ENCODE measurements at places on chromosomes 3 and 15.

DNA sequence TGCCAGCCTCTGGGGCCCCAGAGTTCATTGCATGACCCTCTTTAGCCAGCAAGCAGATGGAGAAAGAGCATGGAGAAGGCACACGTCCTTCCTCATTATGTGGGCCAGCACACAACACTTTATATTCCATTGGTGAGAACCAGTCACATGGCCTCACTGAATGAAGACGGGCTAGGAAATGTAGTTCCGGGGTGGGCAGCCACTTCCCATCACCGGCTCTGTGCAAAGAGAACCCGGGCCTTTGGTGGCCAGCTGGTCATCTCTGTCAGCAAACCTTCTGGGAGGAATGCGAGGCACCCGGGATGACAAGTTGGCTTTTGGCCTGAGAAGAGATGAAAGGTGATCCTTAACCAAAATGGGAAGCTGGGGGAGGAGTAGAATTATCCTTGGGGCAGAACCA is 90.2 kb upstream of the VGLL4 start:
- no peak for DNase-seq

- no peak for DNase-seq
These were observed 88.3 kb upstream of the PRR23C start for GRCh38 chr3:139132976-139133375.

DNA sequence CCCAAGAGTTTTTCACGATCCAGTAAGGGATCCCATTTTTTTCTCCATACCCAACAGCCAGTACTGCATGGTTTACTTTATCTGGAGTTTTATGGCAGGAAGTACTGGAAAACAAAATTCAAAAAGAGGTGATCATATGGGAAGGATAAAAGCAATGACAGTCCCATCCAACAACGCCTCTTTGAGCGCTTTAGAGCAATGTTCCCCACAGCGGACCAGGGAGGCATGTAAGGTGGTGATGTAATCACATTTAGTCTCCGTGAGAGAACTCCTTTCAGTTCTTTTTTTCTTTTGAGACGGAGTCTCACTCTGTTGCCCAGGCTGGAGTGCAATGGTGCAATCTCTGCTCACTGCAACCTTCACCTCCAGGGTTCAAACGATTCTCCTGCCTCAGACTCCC is 21.8 kb downstream of the CTSH start:
- DNase-seq, result no peak

- DNase-seq, result no peak
These were observed 14.5 kb downstream of the TKT start for GRCh38 chr3:53240989-53241972.

GRCh38 chr3:49906073-49906743 is 2.5 kb upstream of the MST1R start:
- peak; percentile 60 for DNase-seq

- peak; percentile 87 for DNase-seq
These were observed 22.5 kb downstream of the POPDC2 start for GRCh38 chr3:119637679-119638477.

GRCh38 chr15:62112616-62113593 is 46.1 kb downstream of the C2CD4A start:
- peak; percentile 96 for DNase-seq

GRCh38 chr15:79970624-79971434 is at the start of gene BCL2A1:
Gene BCL2A1 (minus strand): TSS chr15:79971196. CDS start chr15:79971119, 77 bp downstream.
- peak; percentile 96 for DNase-seq

DNA sequence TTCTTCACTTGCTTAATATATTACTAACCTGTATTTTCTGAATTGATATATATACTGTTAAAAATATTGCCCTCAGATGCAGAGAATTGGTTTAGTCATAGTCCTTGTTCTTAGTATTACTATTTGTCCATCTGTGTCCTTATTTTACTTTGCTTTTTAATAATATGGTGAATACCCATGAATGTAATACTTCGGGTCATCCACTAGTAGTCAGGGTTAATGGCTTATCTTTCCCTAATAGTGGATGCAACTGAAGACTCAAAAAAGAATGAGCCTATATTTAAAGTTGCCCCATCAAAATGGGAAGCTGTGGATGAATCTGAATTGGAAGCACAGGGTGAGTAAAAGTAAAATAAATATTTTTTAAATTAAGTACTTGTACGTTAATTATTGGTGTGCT is 36.5 kb downstream of the U2SURP start:
- DNase-seq, result no peak

- peak; percentile 59 for DNase-seq
These were observed 731 bp downstream of the ZNF710 start for GRCh38 chr15:90001683-90002427.

DNA sequence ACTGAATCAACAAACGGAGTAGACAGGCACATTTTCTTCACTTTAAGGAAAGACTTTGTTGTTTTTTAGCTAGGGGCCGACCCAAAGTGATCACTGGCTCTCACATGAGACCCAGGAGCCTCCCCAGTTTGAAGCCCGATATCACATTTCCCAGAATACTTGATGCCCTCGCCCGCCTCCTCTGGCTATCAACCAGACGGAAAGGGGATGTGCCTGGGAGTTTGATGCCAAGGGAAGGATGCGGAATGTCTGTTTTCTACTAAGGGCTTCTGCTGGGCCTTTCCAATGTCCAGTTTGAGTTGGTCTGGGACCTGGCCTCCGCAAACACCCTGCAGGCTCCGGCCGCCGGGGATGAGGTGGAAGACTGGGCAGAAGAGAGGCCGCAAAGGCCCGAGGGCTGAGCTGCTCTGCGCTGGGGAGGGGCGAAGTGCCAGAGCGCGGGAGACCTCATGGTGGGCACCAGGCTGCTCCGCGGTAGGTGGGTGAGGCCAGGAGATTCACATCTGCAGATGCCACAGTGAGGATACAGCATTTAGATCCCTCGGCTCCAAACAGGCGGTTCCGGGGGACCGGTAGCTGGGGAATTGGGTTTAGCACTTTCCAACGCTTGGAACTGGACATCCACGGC is 491 bp upstream of the ZNF774 start:
- DNase-seq, result no peak

GRCh38 chr15:40003116-40003916 is 35.7 kb downstream of the SRP14 start:
- DNase-seq, result no peak

GRCh38 chr3:112979244-112979832 is 4.4 kb upstream of the CD200R1 start:
- peak; percentile 5 for DNase-seq

DNA sequence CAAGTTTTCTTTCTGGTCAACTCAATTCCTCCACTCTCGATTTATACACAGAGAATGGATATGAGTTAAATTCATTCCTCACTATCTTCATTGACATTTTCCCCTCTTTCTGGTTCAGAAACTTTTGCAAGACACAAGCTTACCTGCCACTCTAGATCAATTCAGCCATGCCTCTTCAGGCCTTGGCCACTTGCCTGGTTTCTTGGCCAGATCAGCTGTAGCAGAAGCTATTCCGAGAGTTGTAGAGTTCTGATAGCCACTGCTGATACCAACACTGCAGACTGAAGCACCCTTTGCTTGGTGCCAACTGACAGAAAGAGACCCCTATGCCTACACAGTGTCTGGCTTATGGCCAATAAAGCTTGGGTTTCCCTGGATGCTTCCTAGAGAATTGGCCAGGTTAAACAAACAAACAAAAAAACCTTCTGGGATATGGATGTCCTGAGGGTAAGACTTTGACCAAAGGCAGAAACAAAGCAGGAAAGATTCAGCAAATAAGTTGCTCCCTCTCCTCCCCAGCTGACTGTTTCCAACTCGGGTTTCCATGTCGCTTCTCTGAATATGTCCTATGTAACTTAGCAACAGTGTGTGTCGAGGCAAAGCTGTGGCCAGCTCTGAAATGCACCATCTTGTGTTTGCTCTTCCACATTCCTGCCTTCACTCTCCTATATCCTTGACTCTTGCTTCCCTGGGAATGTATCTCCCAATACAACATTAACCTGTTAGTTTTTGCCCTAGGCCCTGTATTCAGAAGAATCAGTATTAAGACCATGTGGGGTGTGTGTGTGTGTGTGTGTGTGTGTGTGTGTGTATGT is 521.6 kb downstream of the EPHA3 start:
- no peak for DNase-seq

- no peak for DNase-seq
These were observed 901 bp upstream of the CHST14 start for GRCh38 chr15:40469776-40470390.

DNA sequence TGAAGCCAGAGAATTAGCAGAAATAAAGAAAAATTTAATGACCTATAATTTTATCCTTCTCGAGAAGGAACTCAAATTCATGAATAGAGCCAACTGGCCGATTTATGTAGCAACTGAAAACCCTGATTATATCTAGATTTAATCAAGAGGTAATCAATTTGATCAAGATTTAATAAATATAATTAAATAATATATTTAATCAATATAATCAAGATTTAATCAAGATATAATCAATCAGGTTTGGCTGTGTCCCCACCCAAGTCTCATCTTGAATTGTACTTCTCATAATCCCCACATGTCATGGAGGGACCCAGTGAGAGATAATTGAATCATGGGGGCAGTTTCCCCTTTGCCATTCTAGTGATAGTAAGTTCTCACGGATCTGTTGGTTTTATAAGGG is 181.2 kb upstream of the CDIN1 start:
- DNase-seq, result no peak

- DNase-seq, result no peak
These were observed 34.6 kb downstream of the CD200R1L start for GRCh38 chr3:112811917-112812660.

DNA sequence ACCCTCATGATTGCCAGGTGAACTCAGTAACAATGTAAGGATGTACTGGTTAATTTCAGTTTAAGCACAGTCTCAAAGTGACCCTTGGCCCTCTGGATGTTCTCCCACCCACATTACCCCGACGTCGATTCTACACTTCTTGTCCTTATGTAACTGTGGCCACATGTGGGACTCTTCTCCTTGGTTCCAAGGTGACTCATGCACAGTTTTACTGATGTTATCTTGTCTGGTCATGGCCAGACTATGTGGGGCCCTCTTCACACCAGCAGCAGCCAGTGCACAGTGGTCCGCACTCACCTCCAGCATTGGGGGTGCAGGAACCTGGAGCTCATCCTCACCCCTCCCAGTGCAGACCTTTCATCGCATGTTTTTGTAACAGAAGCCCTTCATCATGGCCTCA is 519.4 kb downstream of the OCA2 start:
- no peak for DNase-seq

DNA sequence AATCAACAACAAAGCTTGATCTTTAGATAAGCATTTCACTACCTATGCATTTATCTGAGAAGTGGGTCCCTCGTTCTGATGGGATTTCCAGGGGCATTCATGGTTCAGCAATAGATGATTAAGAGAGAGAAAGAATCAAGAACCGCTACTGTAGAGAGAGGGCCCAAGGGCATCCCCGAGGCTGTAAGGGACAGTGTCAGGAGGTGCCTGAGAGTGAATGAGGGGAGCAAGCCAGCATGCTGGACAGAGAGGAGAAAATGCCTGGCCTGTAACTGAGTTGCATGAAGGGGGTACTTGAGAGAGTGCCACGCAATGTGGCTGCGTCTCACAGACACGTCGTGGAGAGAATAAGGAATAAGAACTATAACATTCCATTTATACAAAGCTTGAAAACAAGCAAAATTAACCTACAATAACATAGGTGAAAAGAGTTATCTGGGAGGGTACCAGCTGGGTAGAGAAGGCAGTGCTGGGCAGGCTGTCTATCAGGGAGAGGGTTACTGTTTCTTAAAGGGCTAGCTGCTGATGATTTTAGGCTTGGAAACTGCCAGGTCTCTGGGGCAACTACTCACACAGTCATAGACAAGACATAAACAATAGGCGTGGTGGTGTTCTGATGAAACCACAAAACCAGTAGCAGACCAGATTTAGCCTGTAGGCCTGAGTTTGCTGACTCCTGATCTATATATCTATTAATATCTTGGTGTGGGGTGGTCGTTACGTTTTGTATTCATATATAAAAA is 374.6 kb upstream of the CFAP20DC start:
- peak; percentile 92 for DNase-seq

GRCh38 chr3:124926426-124927101 is 8.0 kb downstream of the MUC13 start:
- no peak for DNase-seq

- DNase-seq, result no peak
These were observed 35.6 kb upstream of the MTHFS start for GRCh38 chr15:79932447-79932846.

DNA sequence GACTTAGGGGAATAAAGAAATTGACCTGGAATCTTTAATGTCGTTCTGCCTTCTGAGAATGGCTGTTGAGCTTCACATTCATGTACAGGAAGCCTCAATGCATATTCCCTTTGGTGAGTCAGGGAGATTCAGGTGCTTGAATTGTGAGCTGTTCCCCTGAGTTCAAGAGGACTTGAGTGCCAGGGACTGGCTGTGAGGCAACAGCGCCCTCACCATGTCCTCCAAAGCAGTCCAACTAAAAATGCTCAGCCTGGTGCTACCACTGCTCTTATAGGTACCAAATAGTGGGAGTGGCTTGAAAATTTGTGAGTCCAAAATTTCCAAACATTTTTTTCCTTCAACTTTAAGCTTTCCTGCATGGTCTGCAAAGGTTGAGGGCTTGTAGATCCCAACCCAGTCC is 54.1 kb downstream of the LEO1 start:
- DNase-seq, result peak; percentile 62

DNA sequence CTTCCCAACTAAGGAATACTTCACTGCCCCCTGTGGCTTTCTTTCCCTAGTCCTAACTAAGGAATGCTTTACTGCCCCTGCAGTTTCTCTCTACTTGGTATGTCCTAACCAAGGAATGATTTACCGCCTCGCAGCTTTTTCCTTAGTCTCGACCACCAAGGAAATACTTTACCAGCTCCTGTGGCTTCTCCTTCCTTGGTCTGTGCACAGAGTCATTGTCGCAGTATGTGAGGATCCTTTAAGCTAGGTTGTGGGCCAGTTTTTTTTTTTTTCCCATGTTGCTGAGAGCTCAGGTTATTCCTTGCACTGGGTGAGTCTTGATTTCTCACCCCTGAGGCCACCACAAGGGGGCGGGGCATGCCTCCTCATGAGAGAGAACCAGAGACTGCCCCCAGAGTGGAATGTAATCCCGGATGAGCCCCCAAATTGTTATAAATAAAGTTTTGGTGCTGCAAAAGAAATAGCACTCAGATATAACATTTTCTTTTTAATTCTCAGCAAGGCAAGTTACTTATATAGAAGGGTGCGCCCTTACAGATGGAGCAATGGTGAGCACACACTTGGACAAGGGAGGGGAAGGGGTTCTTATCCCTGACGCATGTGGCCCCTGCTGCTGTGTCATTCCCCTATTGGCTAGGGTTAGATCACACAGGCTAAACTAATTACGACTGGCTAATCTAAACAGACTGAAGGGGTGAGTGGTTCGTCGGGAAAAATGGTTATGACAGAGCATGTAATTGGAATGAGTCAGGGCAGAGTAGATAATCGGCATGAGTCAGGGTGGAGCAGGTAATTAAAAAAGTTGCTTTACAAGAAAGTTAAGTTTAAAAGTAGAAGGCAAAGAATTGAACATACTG is 27.0 kb downstream of the NDUFB4 start:
- peak; percentile 71 for DNase-seq

DNA sequence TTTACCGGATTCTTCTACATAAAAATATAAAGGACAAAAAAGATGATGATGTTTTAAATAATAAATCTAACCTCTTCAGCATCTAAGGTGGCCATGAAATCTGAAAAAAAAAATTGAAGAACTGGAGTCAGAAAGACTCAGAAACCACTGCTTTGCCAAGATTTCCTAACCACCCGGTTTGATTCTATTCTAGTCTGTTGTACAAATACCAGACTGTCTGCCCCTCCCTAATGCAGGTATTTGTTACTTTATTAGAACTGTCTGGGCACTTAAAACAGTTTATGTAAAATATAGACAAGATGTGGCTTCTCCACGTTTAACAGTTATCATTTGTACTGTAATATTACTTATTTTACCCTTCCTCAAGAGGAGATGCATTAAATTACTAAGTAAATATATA is 48.8 kb downstream of the UACA start:
- DNase-seq, result peak; percentile 47

GRCh38 chr3:103385961-103386656 is 951.3 kb downstream of the ZPLD1 start:
- no peak for DNase-seq

Measured in mammary epithelial cell (primary cell).